Activated T-helper 1 cell treated with anti-CD3 and anti-CD28 coated beads, Interleukin-2, amount 50 U/mL, for 16 hours (primary cell): ENCODE measurements at places on chromosomes 11 and 22.

DNA sequence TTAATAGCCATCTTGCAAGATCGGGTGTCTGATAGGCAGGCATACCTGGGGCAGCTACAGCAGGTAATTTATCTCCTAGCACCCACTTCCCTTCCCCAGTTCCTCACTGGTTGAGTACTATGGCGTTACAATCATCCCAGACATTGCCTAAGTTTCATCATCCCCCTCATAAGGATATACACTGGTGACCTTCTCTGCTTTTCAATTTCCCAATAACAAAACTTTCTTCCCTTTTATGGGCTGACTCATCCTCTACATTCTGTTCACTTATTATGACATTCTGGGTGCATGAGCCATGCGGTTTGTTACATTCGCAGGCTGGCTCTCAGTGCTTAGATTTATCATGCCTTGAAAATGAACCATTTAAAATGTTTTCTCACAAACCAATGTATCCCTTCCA, 5.0 kb upstream of the MRPL11 start:
- no peak for DNase-seq

DNA sequence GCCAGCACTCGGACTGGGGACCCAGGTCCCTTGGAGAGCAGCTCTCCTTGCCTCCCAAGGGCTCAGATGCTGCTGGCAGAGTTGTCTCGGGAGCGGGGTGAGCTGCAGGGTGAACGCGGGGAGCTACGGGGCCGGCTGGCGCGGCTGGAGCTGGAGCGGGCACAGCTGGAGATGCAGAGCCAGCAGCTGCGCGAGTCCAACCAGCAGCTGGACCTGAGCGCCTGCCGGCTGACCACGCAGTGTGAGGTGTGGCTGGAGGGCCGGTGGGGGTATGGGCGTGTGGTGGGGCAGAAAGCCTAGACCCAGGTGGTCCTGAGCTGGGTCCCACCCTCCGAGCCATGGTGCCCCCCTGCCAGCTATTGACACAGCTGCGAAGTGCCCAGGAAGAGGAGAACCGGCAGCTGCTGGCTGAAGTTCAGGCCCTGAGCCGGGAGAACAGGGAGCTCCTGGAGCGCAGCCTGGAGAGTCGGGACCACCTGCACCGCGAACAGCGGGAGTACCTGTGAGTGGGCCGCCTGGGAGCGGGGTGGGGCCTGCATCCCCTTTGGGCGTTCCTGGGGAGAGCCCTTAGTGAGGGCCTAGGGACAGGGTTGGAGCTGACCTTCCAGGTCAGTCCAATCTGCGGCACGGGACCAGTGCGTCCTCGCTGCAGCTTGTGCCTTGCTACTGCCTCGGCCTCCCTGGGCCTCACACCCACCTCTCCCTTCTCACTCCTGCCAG, 5.8 kb upstream of the RPS6KA4 start:
- DNase-seq, result no peak

DNA sequence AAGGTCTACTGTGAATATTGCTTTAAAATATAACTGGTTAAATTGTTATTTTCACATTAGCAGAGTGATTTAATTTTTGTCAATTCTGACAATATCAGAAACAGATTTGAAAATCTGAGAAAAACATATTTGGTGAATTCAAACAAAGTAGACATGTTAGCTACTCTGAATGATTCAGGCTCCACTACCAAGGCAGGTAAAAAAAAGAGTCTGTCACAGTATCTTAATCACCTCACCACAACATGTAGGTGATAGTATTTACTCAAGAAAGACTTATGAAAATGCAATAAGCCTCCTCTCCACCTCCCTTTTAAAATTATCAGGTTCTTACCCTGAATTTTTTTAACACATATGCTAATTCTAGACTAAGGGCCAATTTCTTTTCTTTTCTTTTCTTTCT, 42.6 kb downstream of the DDI1 start:
- no peak for DNase-seq

GRCh38 chr11:46983598-46983997, 47.0 kb downstream of the CSTPP1 start:
- no peak for DNase-seq

- no peak for DNase-seq
Measured at GRCh38 chr11:92180664-92181251, 43.9 kb upstream of the FAT3 start.

GRCh38 chr11:110338684-110339083, 42.3 kb upstream of the RDX start:
- DNase-seq, result no peak

GRCh38 chr11:116543911-116544475, 228.8 kb downstream of the BUD13 start:
- no peak for DNase-seq

- DNase-seq, result no peak
Measured at GRCh38 chr11:111719379-111719778, 46.8 kb downstream of the PPP2R1B start.

DNA sequence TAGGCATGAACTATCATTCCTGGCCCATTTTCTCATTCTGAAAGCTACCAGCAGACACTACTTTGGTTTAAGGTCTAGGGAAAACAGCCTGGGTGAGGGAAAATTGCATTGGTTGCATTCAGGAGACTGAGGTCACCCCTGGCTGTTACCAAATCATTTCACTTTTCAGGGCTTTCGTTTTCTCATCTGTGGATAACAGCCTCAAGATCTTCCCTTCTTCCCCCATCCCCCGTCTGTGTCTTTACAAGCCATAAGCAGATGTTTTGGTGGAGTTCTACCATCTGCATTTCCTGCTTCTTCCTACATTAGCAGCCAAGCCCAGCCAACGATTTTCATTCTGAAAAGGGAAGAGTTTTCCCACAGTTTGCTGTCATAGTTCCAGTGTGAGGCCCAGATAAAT, 130.4 kb downstream of the HIPK3 start:
- DNase-seq, result no peak

DNA sequence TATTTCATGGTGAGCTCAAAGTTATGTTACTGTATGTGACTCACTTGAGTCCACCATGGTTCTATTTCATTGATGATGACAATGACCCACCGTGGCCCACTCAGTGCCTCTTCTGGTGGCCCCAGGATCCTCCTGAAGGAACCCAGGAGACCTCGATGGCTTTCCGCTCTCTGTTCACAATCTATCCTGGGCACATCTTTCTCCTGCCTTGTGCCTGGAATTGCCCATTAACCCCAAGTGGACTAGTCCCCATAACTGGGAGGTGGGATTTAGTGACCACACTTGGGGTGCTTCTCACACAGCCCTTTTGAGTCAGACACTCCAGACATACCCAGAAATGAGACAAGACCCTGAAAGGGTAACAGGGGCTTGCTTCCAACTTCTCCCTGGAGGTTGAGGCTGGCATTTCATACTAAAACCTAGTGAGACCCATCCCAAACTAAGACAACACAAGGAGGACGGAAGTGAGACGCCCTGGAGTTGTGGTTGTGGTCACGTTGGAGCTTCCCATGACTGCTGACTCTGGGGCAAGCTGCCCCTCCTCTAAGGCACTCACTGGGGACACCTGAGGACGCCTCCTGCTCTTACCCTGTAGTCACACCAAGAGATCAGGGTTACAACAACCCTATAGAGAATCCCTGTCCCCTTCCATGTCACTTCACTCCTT, 22.1 kb downstream of the IGLL5 start:
- DNase-seq, result no peak

GRCh38 chr22:44672632-44673031, 29.4 kb upstream of the PRR5 start:
- DNase-seq, result no peak

- no peak for DNase-seq
Measured at GRCh38 chr11:78832226-78832947, 257.7 kb upstream of the NARS2 start.

- no peak for DNase-seq
Measured at GRCh38 chr11:12410006-12410728, 32.8 kb downstream of the PARVA start.

DNA sequence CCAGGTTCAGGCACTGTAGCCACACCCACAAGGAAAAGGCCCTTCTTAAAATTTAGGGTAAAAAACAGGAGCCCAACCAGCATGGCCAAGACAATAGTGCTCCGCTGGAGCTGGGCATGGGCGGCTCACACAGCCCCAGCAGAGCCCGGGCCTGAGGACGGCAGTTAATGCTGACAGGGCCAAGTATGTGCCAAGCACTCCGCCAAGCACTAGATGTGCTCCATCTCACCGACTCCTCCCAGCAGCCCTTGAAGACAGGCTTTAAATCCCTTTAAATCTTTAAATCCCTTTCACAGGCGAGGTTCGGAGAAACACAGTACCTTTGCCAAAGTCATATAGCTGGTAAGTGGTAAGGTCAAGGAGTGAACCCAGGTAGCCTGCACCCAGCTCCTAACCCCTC, 4.8 kb downstream of the ARFGAP2 start:
- DNase-seq, result no peak

- DNase-seq, result no peak
Measured at GRCh38 chr11:65625628-65626342, 10.2 kb downstream of the PCNX3 start.

- no peak for DNase-seq
Measured at GRCh38 chr11:11620921-11621572, 758 bp downstream of the GALNT18 start.

GRCh38 chr22:23146478-23147205, 1.4 kb downstream of the RAB36 start:
- no peak for DNase-seq

GRCh38 chr11:69251639-69252489, 42.1 kb upstream of the MYEOV start:
- DNase-seq, result no peak

DNA sequence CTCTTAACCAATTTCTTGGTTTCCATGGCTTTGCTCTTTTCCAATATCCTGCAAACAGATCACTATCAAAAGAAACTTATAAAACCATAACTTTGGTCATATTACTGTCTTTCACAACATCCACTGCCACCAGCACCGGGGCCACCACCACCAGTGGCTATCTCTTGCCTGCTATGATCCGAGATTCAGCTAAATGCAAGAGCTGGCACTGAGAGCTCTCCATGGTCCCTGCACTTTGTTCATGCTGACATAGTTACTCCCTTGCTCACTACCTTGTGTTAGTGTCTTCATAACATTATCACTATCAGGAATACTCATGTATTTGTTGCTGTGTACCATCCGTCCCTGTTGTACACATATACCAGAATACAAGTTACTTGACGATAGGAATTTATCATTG, 299.0 kb downstream of the ETS1 start:
- no peak for DNase-seq

- DNase-seq, result no peak
Measured at GRCh38 chr11:1352696-1353382, 36.9 kb upstream of the BRSK2 start.

DNA sequence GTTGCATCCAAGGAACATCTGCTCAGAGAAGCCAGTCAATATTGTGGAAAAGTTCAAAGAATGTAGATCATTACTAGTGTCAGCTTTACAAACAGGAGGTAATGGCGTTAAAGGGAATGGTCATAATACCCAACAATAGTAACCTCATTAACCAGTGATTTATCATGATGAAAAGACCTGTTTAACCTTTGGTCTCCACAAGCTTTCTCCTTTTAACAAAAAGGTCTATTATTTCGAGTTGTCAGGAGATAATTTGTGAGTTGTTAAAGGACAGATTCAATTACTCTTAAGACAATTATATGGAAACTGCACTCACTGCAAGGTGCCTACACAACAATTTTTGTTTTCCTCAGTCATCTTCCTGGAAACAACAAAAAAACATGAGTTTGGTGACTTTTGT, 73.8 kb upstream of the HTATIP2 start:
- DNase-seq, result no peak

DNA sequence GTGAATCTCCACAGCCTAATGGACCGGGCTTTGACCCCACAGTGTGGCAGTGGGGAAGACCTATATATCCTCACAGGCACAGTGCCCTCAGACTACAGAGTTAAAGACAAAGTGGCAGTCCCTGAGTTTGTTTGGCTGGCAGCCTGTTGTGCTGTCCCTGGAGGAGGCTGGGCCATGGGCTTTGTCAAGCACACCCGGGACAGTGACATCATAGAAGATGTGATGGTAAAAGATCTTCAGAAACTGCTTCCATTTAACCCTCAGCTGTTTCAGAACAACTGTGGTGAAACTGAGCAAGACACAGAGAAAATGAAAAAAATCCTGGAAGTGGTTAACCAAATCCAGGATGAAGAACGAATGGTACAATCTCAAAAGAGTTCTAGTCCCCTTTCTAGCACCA, 39.0 kb downstream of the ENDOD1 start:
- no peak for DNase-seq

DNA sequence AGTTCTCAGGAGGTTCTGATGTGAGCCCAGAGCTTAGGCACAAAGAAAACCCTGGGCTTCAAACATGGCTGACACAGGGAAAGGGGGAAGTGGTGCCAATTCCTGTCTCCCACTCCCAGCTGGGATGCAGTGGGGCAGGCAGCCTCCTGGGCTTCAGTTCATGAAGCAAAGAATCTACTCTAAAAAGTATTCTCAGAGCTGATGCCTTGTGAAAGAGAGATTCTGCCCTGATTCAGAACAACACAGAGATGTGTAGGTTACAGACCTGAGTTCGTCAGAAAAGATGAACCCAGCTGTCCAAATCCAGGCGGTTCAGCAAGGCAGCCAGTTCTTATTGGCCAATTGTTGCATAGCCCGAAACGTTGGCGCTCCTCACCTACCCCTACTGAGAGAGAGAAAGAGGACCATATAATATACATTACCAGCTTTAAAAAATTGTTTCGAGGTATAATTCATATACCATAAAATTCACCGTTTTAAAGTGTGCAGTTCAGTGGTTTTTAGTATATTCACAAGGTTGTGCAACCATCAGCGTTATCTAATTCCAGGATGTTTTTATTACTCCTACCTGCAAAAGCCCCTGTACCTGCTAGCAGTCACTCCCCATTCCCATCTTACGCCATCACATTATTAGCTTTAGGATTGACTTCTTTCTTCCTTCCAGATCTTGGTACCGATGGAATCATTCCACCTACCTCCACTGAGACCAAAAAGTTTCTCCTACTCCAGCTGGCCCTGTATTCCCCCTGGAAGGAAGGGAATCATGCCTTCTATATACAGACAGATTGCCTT, 7.2 kb upstream of the TLCD5 start:
- DNase-seq, result no peak

DNA sequence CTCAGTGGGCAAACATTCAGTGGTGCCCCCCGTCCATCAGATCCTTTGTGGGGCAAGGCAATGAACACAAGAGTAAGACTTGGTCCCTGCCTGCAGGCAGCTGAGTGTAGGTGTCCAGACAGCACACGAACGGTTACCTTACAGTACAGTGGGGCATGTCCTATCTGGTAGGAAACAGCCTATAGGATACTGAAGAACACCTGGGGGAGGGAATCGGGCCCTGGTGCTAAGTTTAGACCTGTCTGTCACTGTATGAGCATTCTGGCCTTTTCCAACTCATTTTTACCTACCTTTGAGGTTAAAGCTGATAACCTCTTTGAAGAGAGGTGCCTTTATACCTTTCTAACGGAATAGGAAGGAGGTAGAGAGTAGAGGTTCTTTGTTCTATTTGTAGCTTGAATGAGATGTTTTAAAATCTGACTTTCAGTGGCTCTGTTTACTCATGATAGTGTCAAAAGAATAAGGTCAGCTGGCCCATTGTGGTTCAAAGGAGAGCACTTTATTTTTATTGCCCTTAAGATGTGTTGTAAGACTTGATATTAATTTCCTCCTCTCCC, 8.9 kb downstream of the ZNRF3 start:
- DNase-seq, result no peak

DNA sequence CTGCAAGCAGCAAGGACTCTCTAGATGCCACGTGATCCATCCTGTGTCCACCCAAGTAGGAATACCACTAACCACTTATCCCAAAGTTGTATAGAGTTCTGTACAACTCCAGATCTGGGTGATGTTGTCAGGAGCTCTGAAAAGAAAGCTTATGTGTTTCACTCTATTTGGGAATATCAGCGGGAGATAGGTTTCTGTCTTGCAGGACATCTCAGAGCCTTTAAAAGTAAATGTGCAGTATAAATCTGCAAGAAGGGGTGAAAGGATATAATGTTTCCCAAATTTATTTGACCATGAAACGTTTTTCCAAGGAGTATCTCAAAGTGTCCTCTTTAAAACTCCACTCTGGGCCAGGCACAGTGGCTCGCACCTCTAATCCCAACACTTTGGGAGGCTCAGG, 13.9 kb downstream of the IRAG1 start:
- no peak for DNase-seq
